AG10803 (cell line): ENCODE measurements at places on chromosomes 6 and 20.

DNA sequence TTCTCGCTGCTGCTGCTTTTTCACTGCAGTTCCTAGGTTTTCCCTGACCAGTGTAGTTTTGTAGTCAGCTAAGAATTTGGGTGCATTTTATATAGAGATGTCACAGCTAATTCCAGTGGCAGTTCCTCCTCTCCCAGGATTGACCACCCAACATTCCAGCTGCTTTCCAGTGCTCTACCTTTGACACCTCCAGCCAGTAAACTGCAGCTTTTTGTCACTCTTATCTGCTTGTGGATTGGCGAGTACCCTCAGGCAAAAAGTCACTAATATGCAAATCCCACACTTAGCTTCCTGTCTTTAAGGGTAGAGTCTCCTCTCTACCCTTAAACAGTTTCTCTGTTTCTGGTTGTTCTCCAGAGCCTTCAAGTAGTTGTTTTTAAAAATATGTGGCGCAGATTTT is 146.9 kb upstream of the KCNG1 start:
- no peak for DNase-seq

- DNase-seq: no peak
These were observed 207.0 kb downstream of the SYNDIG1 start for GRCh38 chr20:24676353-24676977.

DNA sequence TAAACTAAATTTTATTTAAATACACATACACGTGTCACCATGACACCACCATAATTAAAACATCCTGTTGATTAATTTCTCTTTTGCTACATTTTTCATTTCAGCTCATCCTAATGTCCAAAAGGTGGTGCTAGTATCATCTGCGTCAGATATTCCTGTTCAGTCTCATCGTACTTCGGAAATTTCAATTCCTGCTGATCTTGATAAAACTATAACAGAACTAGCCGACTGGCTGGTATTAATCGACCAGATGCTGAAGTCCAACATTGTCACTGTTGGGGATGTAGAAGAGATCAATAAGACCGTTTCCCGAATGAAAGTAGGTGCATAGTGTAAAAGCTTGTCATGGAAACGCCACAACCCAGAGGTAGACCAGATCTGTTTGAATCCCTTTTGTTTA is 263.4 kb downstream of the UTRN start:
- no peak for DNase-seq

DNA sequence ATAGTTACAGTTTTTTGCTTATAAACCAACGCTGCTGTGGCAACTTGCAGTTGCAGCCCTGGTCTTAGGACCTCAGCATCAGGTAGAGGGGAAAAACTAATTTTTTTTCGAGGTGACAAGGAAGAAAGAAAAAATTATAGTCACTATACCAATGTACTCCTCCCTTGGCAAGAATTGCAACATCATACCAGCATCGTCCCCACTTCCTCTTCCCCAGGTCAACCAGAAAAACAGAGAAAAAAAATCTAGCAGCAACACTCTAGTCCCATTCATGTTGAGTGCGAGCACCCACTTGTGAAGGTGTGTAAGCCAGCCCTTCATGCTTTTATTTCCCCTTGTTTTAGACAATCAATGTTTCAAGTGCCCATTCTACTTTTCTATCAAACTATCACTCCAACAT is 13.1 kb upstream of the DCBLD1 start:
- DNase-seq: no peak

GRCh38 chr6:73314577-73315492 is 39.2 kb downstream of the DPPA5 start:
- no peak for DNase-seq

- DNase-seq: no peak
These were observed 87.2 kb downstream of the CD40 start for GRCh38 chr20:46205349-46205748.

DNA sequence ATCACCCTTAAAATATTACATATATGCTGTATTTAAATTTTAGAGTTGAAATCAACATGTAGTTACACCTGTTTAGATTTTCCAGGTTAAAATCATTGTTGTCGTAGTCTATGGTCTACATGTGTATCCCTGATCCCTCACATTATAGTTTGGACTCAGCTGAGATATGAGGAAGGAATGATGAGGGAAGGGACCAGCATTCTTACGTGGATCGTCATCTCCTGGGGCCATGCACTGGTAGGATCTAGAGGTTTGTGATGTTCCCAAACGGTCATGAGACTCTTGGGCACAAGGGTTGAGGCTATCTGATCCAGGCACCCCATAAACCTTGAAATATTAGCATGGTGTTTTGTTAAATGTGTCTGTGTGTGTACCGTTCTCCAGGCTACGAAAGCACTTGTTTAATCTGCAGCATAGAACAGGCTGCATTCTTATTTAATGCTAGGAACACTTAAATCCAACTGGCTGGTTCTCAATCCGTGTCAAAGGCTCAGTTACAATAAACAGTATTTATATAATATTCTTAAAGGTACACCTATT is 55.4 kb downstream of the IPCEF1 start:
- no peak for DNase-seq

- DNase-seq: no peak
These were observed 125.1 kb downstream of the MRPL14 start for GRCh38 chr6:44002067-44002592.

DNA sequence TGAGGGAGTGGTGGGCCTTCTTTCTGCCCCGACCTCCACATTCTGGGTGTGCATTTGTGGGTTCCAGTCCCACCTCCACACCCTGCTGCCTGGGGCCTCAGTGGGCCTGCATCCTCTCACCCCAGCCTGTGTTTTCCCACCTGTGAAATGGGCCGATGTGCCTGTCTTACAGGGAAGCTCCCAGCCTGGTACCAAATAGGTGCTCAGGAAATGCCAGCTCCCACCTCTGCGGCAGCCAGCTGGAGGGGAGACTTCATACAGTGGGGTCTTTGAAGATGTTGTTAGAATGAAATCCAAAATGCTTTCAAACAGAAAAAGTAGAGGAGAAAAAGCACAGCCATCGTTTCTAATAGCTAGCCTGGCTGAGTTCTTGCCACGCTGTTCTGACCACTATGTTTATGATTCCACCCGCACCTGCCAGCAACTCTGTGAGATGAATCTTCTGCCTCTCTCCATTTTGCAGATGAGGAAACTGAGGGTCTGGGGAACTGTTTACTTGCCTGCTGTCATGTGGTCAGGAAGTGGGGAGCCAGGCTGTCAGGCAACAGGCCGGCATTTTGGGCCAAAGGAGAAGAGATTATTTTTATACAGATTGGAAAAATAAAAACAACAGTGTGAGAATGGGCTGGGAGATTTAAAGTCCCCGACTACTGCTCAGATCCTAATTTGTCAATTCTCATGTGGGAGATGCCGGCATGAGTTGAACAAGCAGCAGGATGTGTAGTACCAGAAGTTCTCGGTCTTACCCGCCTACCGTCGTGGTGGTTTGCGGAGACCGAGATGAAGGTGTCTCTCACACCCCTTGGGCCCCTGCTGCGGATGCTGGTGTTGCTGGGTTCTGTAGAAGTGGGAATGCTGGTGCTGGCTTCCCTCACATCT is 4.6 kb downstream of the TMEM181 start:
- no peak for DNase-seq

GRCh38 chr6:142731611-142732010 is 213.4 kb downstream of the HIVEP2 start:
- DNase-seq: no peak

GRCh38 chr6:100304575-100304974 is 160.1 kb downstream of the SIM1 start:
- DNase-seq: no peak

DNA sequence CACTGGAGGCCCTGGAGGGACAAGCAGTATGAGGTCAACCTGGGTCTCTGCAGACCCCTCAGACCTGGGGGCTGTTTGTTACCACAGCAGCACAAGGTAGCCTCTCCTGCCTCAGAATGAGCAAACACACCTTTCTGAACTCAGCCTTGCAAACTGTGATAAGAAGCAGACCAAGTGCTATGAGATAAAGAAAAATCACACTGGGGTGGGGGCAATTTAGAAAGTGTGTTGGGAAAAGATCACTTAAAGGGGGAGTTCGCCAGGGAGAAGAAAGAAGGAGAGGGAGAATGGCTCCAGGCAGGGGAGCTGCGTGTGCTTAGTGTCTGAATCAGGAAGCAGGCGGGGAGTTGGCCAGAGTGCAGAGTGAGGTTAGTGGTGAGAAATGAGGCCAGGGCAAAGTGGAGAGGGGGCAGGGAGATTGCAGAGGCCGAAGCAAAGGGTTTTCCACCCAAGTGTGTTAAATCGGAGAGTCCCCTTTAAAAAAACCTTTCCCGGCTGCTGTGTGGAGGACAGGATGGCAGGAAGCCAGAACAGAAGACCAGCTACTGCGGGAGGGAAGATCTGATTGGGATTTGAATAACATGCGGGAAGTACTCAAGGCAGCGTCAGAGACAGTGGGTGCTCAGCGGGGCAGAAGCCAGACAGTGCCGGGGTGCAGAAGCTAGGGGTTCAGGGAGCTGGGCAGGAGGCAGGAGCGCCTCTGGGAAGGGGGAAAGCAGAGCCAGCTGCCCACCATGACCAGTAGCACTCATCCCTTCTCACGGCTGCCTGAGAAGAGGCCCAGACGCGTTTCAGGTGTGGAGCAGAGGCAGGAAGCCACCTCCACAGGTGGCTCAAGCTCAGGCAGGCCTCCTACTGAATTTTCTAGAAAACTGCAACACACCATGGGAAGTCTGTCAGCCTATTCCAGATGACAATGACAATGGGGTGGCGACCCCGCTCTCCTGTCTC is 9.0 kb downstream of the ADA start:
- peak; percentile 79 for DNase-seq

- no peak for DNase-seq
These were observed 102.2 kb downstream of the PREX1 start for GRCh38 chr20:48725555-48725991.

DNA sequence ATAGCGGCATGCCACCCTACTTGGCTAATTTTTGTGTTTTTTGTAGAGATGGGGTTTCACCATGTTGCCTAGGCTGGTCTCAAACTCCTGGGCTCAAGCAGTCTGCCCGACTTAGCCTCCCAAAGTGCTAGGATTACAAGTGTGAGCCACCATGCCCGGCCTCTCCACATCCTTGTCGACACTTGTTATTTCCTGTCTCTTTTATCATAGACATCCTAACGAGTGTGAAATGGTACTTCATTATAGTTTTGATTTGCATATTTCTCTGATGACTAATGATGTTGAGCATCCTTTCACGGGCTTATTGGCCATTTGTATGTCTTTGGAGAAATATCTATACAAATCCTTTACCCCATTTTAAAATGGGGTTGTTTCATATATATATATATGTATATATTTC is 39.0 kb upstream of the ASXL1 start:
- no peak for DNase-seq

DNA sequence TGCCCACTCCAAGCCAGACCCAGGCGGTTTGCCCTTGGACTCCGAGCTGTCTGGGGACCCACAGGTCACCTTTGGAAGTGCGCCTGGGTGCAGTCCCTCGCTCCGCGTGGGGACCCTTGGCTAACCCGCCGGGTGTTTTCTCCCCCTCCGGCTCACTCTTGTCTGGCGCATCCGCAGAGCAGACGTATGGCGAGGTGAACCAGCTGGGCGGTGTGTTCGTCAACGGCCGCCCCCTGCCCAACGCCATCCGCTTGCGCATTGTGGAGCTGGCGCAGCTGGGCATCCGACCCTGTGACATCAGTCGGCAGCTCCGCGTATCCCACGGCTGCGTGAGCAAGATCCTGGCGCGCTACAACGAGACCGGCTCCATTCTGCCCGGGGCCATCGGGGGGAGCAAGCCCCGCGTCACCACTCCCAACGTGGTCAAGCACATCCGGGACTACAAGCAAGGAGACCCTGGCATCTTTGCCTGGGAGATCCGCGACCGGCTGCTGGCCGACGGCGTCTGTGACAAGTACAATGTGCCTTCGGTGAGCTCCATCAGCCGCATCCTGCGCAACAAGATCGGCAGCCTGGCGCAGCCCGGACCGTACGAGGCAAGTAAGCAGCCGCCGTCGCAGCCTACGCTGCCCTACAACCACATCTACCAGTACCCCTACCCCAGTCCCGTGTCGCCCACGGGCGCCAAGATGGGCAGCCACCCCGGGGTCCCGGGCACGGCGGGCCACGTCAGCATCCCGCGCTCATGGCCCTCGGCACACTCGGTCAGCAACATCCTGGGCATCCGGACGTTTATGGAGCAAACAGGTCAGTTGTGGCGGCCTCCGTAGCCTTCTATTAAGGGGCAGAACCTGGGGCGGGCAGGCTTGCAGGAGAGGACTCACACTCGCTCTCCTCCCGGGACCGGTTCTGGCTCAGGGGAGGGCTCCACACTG is 1.1 kb downstream of the PAX1 start:
- DNase-seq: no peak

GRCh38 chr6:10033223-10033829 is 381.5 kb downstream of the TFAP2A start:
- DNase-seq: peak; percentile 1

GRCh38 chr20:18403269-18403668 is 63.6 kb downstream of the DZANK1 start:
- no peak for DNase-seq

DNA sequence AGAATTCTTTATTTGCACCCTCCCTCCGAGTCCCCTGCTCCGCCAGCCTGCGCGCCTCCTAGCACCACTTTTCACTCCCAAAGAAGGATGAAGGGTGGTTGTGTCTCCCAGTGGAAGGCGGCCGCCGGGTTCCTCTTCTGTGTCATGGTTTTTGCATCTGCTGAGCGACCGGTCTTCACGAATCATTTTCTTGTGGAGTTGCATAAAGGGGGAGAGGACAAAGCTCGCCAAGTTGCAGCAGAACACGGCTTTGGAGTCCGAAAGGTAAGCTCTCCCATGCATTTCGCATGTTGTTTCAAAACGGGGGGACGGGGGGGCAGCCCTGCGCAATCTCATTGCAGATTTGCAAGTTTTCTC is 357 bp downstream of the PCSK2 start:
- DNase-seq: no peak

- no peak for DNase-seq
These were observed at the start of gene PLA2G7 for GRCh38 chr6:46734867-46735719. Gene PLA2G7 (minus strand): TSS chr6:46735375. CDS start chr6:46722891, 12,484 bp downstream.

- DNase-seq: no peak
These were observed 196.1 kb downstream of the LRFN2 start for GRCh38 chr6:40391086-40391485.

DNA sequence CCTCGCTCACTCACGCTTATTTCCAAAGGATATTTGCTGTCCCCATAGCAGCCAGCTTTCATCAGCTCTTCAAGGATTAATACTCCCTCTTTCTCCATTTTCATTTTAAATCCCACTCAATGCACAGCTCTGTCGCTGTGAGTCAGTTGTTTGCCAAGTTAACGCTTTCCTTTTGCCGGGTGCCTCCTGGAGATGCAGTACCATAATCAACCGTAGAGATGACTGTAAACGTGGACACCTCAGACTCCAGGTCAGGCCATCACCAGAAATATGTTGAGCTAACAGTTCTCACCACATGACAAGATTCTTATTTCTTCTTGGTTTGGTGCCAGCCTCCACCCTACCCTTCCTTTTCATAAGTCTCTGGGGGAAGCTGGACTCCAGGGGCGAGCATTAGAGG is 66.6 kb upstream of the TAB2 start:
- no peak for DNase-seq
